ENCODE measurements at places on chromosomes 5 and 9.

DNA sequence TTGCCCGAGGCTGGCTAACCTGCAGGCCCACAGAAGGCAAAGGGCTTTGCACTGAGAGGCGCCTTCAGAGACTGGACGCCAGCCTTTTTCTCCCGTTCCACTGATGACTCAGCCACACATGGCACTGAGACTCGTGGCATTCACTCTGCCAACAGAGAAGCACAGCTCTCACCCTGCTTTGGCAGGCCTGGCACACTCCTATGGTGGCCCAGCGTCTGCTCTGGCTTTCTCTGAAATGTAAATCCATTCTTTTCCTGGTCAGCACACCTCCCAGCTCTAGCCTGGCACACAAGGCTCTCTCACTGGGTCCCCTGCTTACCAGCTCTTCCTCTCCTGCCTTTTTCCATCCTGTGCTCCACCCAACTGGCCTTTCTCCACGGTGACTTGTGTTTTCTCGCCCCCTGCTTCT, 5.9 kb upstream of the MELK start:
- no peak for DNase-seq

- DNase-seq = no peak
Measured at GRCh38 chr5:53045263-53045662, 56.1 kb downstream of the ITGA2 start.

GRCh38 chr5:151911011-151911410, 13.6 kb downstream of the GLRA1 start:
- no peak for DNase-seq

GRCh38 chr9:130137641-130138081, 34.5 kb upstream of the NCS1 start:
- DNase-seq = no peak

- DNase-seq = no peak
Measured at GRCh38 chr9:122216138-122216797, 12.5 kb downstream of the LHX6 start.

- no peak for DNase-seq
Measured at GRCh38 chr9:71747576-71747975, 20.7 kb downstream of the CEMIP2 start.

DNA sequence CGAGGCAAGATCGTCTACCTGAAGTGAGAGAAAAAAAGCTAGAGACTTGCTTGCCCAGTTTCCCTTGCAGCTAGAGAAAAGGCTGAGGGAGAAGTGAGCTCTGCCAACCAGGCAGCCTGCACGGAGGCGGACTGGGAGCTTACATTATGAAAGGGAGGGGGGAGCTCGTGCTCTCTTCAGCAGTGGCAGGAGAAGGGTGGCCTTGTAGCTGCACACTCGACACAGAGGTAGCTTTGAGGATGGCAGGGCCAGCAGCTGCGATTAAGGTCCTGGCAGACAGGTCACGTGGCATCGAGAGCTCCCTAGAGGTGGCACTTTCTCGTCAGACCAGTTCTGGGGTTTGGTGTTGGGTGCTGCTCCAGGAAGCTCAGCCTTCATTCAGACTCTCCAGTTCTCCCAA, 26.7 kb downstream of the APBA1 start:
- DNase-seq = no peak

- DNase-seq = no peak
Measured at GRCh38 chr5:158056130-158056825, 197.3 kb upstream of the CLINT1 start.

- no peak for DNase-seq
Measured at GRCh38 chr5:115627295-115627865, 1.5 kb upstream of the TMED7 start.

GRCh38 chr5:175133185-175133584, 310.8 kb downstream of the DRD1 start:
- DNase-seq = no peak

GRCh38 chr5:172891716-172892421, 57.8 kb downstream of the ERGIC1 start:
- no peak for DNase-seq

GRCh38 chr9:38127271-38127839, 58.3 kb upstream of the SHB start:
- no peak for DNase-seq

GRCh38 chr9:4887556-4887955, 94.8 kb downstream of the RCL1 start:
- DNase-seq = no peak

GRCh38 chr9:123946101-123946821, 16.3 kb upstream of the DENND1A start:
- no peak for DNase-seq

DNA sequence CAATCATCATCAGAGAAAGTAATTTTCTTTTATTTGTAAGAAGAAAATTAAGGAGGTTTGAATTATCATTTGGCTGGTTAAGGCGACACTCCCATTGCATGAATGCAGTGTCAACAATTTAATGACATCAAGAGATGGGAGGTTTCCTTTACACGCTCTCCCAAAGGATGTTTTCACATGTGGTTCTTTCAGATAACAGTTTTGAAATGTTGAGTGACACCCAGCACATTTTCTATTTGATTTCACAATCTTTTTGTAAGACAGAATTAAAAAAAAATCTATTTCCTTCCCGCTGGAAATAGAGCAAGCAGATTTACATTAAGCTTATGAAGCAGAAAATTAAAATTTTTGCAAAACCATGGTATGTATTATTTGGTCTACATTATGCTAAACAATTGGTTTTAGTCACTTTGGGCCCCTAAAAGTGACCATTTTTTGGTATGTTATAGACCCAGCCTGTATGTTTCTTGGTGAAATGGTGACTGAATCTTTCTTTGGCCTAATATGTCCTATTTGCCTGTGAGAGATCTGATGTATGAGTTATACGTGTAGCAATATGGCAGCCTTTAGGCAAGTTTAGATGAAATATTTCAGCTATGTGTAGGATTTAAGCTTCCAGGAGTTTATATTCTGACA, 18.9 kb upstream of the ANKRD55 start:
- DNase-seq = no peak

GRCh38 chr5:112737070-112737462, 619 bp upstream of the APC start:
- no peak for DNase-seq

DNA sequence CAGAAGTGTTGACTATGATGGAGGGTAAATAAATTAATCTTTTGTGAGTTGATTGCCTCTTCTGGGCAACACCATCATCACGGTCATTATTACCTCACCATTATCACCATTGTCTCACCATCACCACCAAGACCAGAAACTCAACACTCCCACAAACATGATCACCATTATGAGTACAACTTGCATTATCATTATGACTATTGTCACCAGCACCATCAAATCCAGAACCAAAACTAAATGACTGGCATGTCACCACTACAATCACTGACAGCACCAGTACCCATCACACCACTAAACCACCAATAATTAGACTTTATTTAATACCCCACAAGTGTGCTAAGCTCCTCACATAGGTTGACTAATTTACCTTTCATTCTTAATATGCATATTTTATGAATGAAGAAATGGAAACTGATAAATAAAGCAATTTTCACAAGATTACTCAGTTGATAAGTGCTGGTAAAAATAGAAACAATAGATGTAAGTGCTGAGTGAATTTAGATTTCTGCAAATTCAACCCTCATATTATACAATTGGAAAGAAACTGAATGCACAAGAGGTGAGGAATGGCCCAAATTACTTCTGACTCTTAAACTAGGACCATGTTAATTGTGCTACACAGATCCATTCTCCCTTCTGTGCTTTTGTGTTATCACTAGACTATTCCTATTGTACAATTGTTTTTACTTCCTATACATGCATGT, 517.8 kb upstream of the PAPPA start:
- no peak for DNase-seq

- DNase-seq = no peak
Measured at GRCh38 chr5:90201923-90202322, 207.6 kb downstream of the CETN3 start.

DNA sequence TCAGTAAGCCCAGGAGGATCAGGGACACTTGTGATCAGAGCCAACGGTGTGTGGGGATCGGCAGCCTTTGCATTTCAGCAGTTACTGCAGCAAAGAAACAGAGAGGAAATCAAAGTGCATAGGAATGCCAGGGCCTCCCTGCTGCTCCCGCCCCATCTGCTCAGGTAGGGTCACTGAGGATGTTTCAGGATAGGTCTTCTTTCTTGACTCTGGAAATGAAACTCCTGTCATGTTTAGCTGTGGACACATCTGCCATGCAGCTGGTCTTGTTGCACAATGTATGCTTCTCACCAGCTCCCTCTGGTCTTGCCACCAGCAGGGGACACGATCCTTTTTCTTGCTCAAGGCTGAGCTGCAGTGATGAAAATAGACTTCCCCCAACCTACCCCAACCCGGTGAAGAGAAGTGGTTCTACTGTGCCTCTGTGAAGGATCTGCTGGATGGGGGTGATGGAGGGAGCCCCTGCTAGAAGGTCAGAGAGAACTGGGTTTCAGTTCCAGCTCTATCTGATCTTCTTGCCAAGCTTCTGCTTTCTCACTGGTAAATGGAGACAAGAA, 185.2 kb upstream of the KLF4 start:
- no peak for DNase-seq
